ENCODE measurements at places on chromosomes 13 and 19.

DNA sequence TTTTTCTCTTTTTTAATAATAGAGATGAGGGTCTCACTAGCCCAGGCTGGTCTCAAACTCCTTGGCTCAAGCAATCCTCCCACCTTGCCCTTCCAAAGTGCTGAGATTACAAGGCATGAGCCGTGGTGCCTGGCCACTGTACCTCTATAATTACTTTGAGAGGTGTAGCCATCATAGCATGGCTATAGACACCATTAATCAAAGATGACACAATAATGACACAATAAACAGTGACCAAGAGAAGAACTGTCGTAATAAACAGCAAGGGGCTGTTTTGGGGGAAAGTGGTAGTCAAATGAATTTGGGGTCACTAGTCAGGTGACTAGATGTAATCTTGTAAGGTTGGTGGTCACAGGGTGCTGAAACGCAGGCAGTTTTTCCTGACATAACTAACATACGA lies 30.4 kb downstream of the KLF5 start:
- no peak for DNase-seq

GRCh38 chr13:83229574-83230305 lies 652.5 kb downstream of the SLITRK1 start:
- DNase-seq = no peak

- DNase-seq = no peak
Observed at GRCh38 chr13:24249624-24250023, 59.8 kb upstream of the C1QTNF9 start.

- no peak for DNase-seq
Observed at GRCh38 chr13:98397221-98397620, 179.7 kb downstream of the STK24 start.

DNA sequence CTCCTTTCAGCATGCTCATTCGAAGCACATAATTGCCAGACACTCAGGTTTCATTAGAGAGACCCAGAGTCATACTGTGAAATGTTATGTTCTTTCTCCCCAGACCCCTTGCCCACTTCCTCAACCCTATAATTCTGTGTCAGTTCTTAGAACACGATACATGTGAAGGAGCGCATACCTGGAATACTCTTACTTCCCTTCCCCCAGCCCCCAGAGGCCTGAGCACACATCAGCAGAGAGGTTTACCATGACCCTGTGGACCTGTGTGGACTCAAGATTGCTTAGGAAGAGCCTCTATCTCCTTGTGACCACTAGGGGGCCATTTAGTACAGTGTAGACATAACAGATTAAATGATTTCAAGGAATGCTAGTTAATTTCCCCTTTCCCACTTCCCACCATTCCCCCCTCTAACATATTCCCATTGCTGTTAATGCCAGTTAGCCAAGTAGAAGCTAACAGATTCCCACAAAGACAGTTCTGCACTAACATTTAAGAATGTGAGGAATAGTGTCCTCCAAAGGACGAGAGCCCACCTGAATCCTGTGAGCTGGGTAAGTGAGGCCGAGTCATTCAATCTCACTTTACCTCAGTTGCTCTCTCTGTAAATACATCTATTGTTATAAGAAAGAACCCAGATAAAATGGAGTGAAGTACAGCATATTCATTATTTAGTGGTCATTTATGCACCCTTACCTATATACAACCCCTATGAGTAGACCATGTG lies 154.2 kb upstream of the MAB21L1 start:
- DNase-seq = peak; percentile 28

DNA sequence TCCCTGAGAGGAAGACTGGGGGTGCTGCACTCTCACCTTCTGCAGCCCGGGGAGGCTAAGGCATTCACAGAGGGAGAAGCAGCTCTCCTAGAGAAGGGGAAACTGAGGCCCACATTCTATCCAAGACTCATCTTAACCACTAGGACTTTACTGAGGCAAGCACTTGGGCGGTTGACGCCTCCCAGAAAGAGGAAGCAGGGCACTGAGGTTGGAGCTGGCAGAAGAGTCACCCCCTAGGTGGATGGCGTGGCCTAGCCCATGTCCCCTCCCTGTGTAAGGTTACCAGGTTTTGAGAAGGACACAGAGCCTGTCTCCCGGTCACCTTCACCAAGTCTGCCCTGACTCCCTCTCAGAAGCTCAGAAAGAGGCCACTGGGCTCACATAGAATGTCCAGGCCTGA lies 2.7 kb downstream of the S1PR2 start:
- DNase-seq = no peak

- DNase-seq = no peak
Observed at GRCh38 chr13:111587249-111587648, 266.8 kb downstream of the TEX29 start.

- no peak for DNase-seq
Observed at GRCh38 chr19:49818649-49819370, 721 bp downstream of the MED25 start.

DNA sequence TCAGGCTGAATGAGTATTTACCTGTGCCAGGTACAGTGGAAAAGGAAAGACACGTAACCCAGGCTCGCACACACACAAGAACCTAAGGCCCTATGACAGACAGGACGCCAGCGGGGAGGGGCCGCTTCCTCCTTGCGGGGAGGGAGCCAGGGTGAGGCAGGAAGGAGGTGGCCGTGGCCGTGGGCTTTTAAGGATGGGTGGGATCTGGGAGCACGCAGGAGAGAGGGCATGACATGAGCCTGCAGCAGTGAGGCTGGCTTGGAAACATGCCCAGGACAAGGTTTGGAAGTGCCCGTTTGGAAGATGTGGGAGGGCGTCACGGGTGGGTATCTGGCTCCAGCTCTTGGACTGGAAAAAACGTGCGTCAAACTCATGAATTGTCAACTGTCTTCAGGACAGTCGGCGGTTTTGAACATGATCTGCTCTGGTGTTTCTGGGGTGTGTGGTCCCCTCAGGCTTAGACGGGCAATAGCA lies 20.1 kb downstream of the SH3GL1 start:
- DNase-seq = no peak

DNA sequence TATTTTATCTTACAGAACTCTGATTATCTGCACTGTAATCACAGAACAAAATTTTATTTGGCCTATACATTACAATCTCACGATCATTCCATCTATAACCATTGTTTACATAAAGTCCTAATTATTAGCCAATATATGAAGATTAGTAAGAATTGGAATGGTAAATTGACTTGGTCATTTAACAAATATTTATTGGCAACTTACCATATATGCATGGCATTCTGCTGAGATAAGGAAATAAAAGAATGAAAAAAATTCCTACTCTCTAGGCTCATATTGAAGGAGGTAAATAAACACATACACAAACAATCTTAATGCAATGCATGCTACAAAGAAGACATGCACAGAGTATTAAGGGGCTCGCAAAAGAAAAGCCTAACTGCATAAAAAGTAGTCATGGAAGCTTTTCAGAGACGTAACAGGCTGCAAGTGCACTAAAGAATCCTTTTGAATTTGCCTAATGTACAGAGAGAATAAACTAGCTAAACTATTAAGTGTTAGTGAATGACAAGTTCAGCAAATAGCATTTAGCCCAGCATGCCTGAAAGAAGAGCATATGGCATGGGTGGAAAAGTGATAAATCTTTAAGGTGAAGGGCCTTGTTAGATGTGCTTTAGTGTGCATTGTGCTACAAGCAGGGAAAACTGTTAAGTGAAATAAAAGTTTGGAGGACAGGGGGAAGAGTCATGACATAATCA lies 1131.1 kb downstream of the PCDH9 start:
- no peak for DNase-seq

- no peak for DNase-seq
Observed at GRCh38 chr13:103039183-103039582, 27.0 kb downstream of the SLC10A2 start.

GRCh38 chr13:57314897-57315520 lies 148.0 kb downstream of the PRR20E start:
- no peak for DNase-seq

DNA sequence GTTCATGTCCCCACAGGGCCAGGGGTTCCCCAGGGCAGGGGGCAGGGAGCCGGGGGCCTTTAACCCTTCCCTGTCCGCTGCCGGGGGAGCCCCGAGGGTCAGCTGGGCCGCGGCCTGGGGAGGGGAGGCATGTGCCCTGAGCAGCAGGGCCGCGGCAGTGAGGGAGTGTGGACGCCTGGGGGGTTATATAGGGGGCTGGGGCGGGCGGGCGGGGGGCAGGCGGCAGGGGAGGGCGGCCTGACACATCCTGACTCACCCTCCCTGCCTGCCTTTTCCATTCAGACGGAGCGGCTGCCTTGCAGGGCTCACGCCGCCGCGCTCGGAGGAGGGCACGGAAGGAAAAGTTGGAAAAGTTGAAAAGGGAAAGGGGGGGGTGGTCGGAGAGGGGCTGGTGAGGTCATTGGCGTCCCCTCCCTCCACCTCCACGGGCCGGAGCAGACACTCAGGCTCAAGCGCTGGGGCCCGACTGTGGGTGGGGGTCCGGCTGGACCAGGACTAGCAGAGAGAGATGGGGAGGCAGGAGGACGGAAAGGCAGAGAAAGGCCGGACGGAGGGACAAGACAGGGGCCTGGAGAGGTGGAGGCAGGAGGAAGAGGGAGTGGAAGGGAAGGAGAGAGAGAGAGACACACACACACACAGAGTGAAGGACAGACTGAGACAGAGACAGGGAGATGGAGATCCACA lies at the start of gene IL11:
Gene IL11 (minus strand): TSS at position 159 of the 684 bp plus-strand sequence. CDS start 153 bp downstream, at position 6.
- DNase-seq = no peak

DNA sequence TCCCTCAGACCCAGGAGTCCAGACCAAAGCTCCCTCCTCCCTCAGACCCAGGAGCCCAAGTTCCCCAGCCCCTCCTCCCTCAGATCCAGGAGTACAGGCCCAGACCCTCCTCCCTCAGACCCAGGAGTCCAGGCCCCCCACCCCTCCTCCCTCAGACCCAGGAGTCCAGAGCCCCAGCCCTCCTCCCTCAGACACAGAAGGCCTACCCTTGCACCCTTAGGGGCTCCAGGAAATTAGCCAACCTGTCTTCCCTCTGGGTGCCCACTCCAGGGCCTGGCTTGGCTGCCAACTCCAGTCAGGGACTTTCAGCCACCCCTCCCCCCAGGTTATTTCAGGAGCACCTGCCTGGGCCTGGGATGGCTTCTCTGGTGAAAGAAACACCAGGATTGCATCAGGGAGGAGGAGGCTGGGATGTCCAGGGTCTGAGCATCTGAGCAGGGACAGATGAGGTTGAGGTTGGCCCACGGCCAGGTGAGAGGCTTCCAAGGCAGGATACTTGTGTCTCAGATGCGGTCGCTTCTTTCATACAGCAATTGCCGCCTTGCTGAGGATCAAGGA lies at the start of gene FGF21:
Gene FGF21 (plus strand): TSS at position 441 of the 558 bp plus-strand sequence. CDS start 713 bp downstream, outside the sequence.
- DNase-seq = peak; percentile 69

DNA sequence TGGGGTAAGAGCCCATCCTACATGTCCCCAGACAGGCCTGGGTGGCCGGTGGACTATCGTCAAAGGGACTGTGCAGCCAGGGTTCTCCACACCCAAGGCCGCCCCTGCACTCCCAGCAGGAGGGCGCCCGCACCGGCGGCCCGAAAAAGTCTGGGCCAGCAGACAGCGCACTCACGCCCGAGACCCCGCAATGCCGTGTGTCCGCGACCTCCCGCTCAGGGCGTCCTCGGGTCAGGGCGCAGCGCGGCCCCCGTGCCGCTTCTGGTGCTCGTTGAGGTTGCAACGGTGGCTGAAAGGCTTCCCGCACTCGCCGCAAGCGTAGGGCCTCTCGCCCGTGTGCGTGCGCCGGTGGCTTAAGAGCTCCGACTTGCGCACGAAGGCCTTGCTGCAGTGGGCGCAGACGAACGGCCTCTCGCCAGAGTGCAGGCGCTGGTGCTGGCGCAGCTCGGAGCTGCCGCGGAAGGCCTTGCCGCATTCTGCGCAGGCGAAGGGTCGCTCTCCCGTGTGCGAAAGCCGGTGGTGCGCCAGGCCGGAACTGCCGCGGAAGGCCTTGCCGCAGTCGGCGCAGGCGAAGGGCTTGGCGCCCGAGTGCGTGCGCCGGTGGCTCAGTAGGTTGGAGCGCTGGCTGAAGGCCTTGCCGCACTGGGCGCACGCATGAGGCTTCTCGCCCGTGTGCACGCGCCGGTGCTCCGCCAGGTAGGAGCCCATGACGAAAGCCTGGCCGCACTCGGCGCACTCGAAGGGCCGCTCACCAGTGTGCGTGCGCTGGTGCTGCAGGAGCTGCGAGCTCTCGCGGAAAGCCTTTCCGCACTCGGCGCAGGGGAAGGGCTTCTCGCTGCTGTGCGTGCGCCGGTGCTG lies 2.8 kb upstream of the A1BG start:
- DNase-seq = peak; percentile 27

GRCh38 chr19:31258211-31259052 lies 90.8 kb downstream of the TSHZ3 start:
- no peak for DNase-seq

GRCh38 chr19:11050323-11051114 lies 38.7 kb upstream of the LDLR start:
- no peak for DNase-seq

DNA sequence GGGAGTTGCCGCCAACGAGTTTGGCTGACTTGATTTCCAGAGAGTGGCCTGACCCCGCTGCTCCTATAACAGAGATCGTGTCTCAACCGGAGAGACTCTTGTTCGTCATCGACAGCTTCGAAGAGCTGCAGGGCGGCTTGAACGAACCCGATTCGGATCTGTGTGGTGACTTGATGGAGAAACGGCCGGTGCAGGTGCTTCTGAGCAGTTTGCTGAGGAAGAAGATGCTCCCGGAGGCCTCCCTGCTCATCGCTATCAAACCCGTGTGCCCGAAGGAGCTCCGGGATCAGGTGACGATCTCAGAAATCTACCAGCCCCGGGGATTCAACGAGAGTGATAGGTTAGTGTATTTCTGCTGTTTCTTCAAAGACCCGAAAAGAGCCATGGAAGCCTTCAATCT lies 21.6 kb downstream of the NLRP4 start:
- DNase-seq = no peak

GRCh38 chr13:40599124-40599523 lies 67.3 kb downstream of the FOXO1 start:
- DNase-seq = no peak

DNA sequence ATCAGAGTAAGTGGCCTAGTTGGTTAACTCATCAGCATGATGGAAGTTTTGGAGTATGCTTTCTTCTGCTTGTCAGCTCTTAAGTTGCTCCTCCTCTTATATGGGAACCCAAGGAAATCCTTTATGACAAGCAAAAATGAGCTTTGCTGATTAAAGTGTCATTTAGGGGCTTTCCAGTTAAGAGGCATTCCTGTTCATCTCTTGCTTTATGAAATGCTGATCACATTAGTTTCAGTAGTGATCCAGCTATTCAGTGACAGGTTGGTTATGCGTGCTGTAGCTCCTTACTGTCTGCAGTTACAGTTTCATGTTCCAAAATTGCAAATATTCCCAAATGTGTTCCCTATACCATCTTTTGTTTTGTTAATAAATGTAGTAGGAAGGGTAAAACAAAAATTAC lies 146.6 kb downstream of the CDK8 start:
- DNase-seq = no peak

- DNase-seq = peak; percentile 76
Observed at GRCh38 chr19:16376649-16377048, 52.0 kb downstream of the KLF2 start.

DNA sequence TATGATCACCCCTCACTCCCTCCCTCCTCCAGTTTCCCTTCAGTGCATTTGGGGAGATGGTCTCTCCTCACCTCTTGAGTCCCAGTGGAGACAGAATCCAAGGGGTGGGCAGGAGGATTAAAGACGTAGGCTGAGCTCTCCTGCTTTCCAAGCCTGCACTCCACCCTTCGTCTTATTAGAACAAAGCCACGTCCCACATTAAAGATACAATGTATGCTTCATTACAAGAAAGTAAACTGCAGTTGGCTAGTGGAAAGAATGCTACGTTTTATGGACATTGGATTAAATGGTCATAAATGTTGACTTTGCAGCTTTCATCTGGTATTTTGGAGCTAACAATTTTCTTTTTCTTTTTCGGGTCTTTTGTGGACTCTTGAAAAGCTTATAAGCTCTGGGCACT lies 1.5 kb upstream of the KLK11 start:
- DNase-seq = no peak
